ENCODE measurements at places on chromosomes 16 and 17.

- no peak for DNase-seq
Observed at GRCh38 chr16:2226245-2226793, 2.9 kb downstream of the E4F1 start.

GRCh38 chr17:17792551-17793377 is 44.0 kb downstream of the SREBF1 start:
- DNase-seq: no peak

DNA sequence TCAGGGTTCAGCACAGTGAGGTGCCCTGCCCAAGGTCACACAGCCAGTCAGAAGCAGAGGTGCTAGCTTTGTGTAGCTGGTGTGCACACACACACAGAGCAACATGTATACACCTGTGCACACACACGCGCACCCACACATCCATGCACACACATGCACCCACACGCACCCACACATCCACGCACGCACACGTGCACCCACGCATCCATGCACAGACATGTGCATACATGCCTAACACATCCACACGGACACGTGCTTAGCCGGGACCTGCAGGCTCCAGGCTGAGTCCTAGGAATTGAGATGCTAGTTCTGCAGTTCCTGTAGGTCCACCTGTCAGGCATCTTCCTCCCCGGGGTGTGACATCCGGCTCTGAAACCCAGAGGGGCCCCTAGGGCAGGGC is 13.0 kb upstream of the DPEP1 start:
- DNase-seq: no peak

DNA sequence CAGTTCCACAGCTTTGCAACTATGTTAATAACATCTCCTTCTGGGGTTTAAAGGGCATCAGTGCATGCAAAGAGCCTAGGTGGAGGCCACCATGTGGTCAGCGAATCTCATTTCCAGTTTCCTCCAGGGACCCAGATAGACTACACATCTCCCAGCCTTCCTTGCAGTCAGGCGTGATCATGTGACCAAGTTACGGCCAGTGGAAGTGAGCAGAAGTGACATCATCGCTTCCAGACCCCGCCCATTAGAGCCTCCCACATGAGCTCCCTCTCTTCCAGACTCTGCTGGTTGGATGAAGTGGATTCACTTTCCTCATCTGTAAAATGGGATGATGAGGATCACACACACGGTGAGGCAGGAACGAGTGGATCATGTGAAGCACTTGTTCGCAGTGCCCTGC is 27.4 kb upstream of the KDM8 start:
- no peak for DNase-seq

DNA sequence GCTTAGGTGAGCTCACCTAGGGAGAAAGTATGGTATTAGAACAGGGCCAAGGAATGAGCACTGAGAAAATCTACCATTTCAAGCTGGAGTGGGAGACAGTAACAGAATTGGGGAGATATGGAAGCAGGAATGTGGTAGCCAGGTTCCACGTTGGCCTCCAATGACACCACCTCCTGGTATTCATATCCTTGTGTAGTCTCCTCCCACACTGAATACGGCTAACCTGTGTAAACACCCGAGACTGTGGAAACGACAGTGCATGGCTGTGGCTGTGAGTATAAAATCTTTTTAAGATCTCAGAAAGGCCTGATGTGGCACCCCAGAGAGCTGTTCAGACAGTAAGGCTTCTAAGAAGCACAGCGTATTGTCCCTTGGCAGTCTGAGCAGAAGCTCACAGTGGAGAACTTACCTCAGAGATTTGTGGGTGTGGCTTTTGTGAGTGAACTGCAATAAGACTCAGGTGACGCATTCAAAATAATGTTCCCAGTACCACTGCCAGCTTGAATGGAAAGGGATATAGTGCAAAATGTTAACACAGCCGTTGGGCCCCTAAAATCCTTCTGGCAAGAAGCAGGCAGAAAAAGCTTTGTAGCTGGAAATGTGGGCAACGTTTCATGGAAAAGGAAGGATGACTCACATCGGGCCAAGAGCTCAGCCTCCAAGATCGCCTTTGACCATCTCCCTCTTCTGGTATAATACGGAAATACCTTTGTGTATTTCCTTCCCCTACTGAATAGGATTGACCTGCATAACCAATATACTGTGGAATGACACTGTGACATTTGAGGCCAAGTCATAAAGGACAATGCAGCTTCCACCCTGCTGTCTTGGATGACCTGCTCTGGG is 14.4 kb downstream of the SDR42E1 start:
- DNase-seq: no peak

- no peak for DNase-seq
Observed at GRCh38 chr17:29331075-29331707, 37.2 kb upstream of the NUFIP2 start.

DNA sequence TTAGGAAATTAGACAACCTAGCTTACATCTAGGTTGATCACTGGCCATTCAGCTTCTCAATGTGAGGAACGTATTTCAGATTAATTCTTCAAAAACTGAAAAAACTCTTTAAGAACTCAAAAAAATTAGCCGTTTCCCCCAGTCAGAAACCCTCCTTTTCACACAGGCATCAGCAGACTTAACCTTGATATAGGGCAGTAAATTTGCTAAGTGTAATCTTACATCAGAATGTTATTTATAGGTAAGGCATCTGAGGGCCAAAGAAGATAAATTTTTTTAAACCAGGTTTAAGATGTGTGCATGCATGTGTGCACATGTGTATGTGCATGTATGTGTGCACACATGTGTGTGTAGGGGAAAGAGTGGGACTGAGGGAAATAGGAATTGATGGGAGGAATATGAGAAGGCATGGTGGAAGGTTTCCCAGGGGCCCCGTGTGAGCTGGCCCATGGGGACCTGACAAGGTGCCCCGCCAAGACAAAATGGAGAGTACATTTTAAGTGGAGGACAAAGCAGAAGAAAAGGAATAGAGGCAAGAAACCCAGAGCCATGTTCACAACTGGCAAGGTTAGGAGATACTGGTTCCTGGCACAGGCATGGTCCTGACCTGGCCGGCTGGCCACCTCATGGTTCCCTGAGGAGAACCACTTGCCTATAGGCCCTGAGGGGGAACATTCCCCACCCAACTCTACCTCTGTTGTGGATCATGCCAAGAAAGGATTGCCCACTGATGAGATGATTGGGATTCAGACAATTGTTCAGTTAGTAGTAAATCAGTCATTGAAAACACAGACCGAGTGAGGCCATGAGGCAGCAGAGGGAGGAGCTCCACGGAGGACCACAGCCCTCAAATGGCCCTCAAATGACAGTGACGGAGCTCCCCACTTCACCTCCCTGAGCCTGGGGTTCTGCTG is 33.0 kb downstream of the TEX2 start:
- no peak for DNase-seq

GRCh38 chr17:81489998-81490992 is 22.3 kb downstream of the ACTG1 start:
- no peak for DNase-seq

GRCh38 chr16:58127033-58127556 is 2.1 kb downstream of the CFAP20 start:
- no peak for DNase-seq

DNA sequence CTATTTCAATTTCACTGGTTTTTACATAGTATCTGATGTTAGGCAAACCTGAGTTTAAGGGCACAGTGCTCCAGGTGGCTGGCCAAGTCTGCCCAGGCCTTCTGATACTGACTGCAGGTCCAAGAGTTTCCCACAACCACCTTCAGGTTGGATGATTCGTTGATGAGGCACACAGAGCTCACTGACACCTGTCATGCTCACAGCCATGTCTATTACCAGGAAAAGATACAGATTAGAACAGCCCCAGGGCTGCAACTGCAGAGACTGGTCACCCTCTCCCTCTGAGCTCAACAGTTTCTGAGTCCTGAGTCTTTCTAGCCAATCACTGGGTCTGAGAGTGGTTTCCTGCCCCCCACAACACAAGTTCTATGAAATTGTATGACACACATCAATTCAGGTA is 37.2 kb downstream of the MEAK7 start:
- DNase-seq: no peak

GRCh38 chr16:88460496-88461330 is 7.6 kb downstream of the ZFPM1 start:
- DNase-seq: no peak

DNA sequence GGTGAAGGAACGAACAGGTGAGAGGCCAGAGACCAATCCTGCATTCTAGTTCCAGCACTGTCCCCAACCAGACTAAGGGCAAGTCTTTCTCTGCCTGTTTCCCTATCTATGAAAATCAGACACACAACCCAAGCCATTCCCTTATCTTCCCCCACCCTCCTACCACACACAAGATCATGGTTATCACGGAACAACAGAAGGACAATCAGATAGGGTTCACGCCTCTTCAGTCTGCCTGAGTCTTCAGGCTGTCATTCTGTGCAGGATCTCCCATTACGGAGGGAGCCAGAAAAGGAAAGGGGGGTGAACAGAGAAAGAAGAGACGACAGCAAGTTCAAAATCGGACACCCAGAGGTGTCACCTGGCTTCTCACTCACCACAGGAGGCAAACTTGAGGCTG is 11.1 kb downstream of the TLE7 start:
- no peak for DNase-seq

GRCh38 chr16:12646490-12647274 is 157.0 kb downstream of the CPPED1 start:
- DNase-seq: no peak

DNA sequence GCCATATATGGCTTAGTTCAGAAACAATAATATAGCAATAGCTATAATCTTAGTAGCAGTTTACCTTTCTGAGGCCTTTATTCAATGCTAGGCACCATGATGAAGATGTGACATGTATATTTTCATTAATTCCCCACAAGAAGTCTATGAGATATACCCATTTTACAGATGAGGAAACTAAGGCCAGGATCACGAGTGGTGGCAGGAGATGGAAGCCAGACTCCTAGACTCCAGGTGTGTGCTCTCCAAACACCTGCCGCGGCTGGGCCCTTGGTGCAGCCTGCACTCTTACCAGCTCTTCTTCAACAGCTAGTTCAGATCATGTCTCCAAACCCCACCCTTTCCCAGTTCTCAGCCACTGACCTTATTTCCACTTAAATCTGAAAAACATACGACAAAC is 15.2 kb downstream of the NXPH3 start:
- DNase-seq: no peak

Measured in liver (tissue), 10 donors.